Posterior vena cava (tissue), 2 donors: ENCODE measurements at places on chromosomes 2 and 18. TPM values are rescaled to one million over a fixed set of nuclear protein-coding genes. Genes with fewer than 3 reads are reported as not detected.

- no peak for DNase-seq
These were observed 33.5 kb downstream of the GALNT5 start for GRCh38 chr2:157291018-157291417.

The KLF7 gene
- 64.5 TPM for total RNA-seq

The CCDC85A gene
- 2.8 TPM for total RNA-seq

DNA sequence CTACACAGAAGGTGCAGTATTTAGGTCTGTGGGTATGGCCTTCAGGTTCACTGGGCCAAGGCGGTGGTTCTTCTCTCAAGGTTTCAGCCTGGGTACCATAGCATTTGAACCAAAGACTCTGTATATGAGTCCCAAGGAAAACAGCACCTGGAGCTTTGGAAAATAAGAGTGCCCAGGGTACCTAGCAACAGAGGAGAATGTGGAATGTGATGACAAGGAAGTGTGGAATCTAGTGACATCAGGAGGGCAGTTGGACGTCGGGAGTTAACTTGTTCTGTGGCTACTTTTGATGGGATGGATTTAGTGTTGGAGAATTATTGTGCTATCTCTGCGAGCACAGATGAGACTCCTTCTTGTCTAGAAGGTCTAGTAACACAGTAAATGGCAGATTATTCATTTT, 201.2 kb downstream of the NOL4 start:
- no peak for DNase-seq

GRCh38 chr18:60656553-60656952, 284.0 kb upstream of the MC4R start:
- DNase-seq: no peak

The FRZB gene
- total RNA-seq: 5.4 TPM

The SRD5A2 gene
- not detected for total RNA-seq

DNA sequence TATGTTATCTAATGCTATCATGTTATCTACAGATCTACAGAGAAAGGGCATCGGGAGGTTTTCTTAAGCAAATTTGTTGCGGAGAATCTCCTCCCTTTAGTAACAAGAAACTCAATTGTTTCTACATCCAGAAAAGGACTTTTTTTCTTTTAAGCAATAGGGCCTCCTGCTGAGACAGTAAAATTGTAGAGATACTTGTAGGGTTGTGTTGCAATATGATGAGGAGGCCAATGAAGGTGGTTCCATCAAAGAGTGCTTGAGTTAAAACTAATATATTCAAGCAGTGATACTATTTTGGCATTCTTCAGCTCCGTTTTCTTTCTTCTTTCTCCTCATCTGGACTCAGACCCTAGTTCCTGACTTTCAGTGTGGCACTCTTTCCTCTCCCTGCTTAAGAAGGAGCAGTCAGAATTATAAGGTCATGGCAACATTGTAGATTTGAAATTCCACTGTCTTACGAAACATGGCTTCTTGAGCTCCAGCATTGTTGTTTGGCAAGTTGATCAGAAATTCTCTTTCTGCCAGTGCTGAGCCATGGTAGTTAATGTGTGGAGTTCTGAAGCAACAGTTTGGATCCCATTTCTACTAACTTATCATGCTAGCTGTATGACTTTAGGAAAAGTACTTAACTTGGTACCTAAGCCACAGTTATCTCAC, 202.0 kb upstream of the SLC14A2 start:
- DNase-seq: no peak

The TYW5 gene
- total RNA-seq: 5.7 TPM

The FHOD3 gene
- 26.0 TPM for total RNA-seq

The OSBPL6 gene
- 2.0 TPM for total RNA-seq

DNA sequence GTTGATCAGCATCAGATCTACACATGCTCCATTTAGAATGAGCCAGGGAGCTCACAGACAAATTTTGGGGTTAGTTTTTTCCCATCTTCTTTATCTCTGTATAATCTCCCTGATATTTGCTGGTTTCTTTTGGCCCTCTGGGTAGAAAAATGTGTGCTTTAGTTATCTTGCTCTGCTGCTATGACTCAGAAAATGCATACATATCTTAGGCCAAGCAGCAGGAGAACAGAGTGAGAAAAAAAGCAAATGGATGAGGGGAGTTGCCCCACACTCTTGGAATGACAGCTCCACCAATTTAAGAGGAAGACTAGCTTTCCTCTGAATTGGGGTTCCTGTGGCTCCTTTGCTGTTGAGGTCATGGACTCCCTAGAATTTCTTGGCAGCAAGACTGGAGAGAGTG, 331.8 kb downstream of the KCNJ3 start:
- DNase-seq: no peak

The REG3G gene
- total RNA-seq: not detected

DNA sequence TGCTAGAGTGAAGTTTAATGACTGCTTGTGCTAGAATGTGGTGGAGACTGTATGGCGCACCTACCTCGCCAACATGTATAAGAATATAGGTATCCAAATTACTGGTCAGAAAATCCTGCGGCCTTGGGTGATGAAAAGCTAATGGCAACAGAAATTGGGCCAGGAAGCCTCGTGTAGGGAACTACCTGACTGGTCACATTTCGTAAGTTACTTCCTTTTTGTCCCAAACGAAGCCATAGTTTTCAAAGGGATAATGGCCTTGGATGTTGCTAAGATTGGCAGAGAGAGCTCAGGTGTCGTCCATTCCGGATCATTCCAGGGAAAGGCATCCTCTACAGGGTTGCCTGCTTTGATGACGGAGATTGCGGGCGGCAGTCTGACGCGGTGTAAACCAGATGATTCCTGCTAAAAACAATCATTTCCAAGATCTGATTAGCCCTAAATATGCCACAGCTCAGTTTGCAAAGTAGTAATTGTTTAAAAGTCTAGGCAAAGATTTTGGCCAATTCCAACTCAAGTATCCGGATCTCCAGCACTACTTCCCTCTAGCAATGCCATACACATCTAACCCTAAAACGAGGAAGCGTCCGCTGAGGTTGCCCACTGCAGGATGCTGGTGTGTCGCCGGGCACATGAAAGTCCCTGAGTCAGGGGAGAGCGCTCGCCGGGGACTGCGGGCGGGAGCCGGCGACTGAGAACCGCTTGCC, 708 bp upstream of the MALT1 start:
- no peak for DNase-seq

- DNase-seq: peak; percentile 75
These were observed 83.1 kb downstream of the NDUFA10 start for GRCh38 chr2:239942090-239942489.

The CROCC2 gene
- 0.09 TPM for total RNA-seq

GRCh38 chr2:146363731-146364130, 1481.1 kb upstream of the ACVR2A start:
- DNase-seq: no peak

The RAB6D gene
- 0.19 TPM for total RNA-seq

The SERPINB13 gene
- not detected for total RNA-seq

The KATNAL2 gene
- 3.9 TPM for total RNA-seq

GRCh38 chr2:9831670-9832069, 11.6 kb upstream of the TAF1B start:
- DNase-seq: no peak

The VSNL1 gene
- total RNA-seq: not detected

The CHRND gene
- total RNA-seq: not detected

The CTAGE1 gene
- total RNA-seq: not detected

- no peak for DNase-seq
These were observed 497.4 kb upstream of the MEIS1 start for GRCh38 chr2:65937379-65938160.

GRCh38 chr2:39024833-39025232, 96.0 kb downstream of the SOS1 start:
- no peak for DNase-seq

DNA sequence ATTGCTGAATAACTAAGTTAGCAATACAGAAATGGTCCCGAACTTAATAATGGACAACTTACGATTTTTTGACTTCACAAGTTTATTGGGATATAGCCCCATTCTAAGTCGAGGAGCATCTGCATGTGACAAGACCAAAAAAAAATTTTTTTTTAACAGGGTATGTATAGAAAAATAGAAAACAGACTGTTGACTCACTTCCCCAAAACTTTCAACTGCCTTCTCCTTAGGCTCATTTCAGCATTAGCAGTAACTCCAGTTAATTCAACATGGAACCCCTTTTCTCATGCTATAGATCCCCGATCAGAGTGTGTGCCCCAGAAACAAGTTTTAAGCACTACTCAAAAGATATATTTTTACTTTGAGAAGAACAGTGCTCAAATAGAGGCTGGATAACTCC, 5.4 kb downstream of the CD302 start:
- DNase-seq: no peak

GRCh38 chr18:3679241-3679640, 229.3 kb downstream of the TGIF1 start:
- no peak for DNase-seq

GRCh38 chr2:130720036-130720435, 8.8 kb upstream of the GPR148 start:
- peak; percentile 61 for DNase-seq

GRCh38 chr2:62074233-62074632, 121.7 kb upstream of the B3GNT2 start:
- no peak for DNase-seq

- no peak for DNase-seq
These were observed 122.3 kb downstream of the PLCL1 start for GRCh38 chr2:197926673-197927072.

GRCh38 chr2:237170020-237170419, 84.3 kb downstream of the COPS8 start:
- no peak for DNase-seq

- peak; percentile 28 for DNase-seq
These were observed 26.6 kb upstream of the GBX2 start for GRCh38 chr2:236194786-236195185.

The CCBE1 gene
- 3.0 TPM for total RNA-seq

DNA sequence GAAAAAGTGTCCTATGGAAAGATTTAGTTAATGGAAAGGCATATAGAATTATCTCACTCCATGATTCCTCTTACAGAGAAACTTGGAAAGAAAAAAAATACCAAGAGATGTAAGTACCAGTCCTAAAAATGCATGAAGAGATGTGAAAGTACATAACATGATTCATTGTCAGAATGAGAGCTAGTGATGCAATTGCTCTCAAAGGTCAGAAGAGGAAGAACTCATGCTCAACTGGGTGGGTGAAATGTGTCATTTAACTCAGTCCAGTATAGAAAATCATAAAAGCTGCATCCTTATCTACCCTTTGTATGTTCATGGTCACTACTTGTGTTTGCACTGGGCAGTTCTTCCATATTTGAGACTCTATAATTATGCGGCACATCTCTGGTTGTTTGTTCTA, 300.0 kb upstream of the PIK3C3 start:
- DNase-seq: no peak

The DLX1 gene
- not detected for total RNA-seq

- DNase-seq: no peak
These were observed 511.2 kb downstream of the TSN start for GRCh38 chr2:122266636-122267035.

GRCh38 chr2:62577994-62578781, 72.2 kb upstream of the TMEM17 start:
- DNase-seq: no peak
